ENCODE measurements at places on chromosomes 6 and 20. TPM values are rescaled to one million over a fixed set of nuclear protein-coding genes. Genes with fewer than 3 reads are reported as not detected.

Gene PRICKLE4
- total RNA-seq: 2.3 TPM

Gene SOBP
- 16.2 TPM for total RNA-seq

Gene SNRPB
- 154 TPM for total RNA-seq

Gene SYNGAP1
- total RNA-seq: 13.7 TPM

Gene HEY2
- 2.3 TPM for total RNA-seq

Gene NSFL1C
- total RNA-seq: 54.9 TPM

Gene CDH26
- total RNA-seq: 1.1 TPM

Gene SLC44A4
- total RNA-seq: 1.1 TPM

Gene B3GALT4
- total RNA-seq: 12.3 TPM

Gene SLC26A8
- not detected for total RNA-seq

Gene ABCF1
- total RNA-seq: 42.8 TPM

Gene SLC16A10
- total RNA-seq: 0.32 TPM

All from gastroesophageal sphincter (tissue), 4 donors.